EH (cell line): ENCODE measurements at places on chromosomes 4 and X.

- no peak for DNase-seq
Observed at GRCh38 chr4:56146956-56147355, 198.2 kb downstream of the CEP135 start.

GRCh38 chr4:77581724-77582123 lies 23.9 kb upstream of the CXCL13 start:
- DNase-seq = no peak

DNA sequence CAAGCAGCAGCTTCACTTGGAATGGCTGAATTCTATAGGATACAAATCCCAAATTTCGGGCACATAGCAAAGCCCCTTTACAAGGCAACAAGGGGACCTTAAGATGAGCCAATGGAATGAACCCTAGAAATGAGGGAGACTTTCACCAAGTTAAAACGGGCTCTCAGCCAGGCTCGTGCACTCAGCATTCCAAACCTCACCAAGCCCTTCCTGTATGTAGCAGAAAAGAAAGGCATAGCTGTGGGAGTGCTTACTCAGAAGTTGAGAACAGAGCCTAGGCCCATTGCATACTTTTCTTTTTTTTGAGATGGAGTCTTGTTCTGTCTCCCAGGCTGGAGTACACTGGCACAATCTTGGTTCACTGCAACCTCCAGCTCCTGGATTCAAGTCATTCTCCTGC lies 10.8 kb upstream of the HERC5 start:
- peak; percentile 9 for DNase-seq

DNA sequence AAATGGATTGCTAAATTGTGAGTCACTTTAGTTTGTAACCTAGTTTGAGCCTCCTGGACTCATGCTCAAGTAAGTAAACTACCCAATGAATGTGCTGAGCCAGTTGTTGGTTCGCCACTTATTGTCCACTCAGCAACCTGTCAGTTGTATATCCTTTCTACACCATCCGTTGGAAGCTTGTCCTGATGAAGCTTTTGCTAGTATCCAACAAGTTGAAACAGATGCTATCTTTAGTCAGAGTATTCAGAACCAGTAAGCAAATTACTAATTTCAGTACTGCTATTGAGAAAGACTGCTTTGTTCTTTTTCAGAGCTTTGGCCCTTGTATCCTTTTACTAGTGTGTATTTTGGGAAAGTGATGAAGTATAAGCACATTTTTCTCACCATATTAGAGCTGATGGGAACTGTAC lies 4.3 kb upstream of the NAA15 start:
- DNase-seq = peak; percentile 41

DNA sequence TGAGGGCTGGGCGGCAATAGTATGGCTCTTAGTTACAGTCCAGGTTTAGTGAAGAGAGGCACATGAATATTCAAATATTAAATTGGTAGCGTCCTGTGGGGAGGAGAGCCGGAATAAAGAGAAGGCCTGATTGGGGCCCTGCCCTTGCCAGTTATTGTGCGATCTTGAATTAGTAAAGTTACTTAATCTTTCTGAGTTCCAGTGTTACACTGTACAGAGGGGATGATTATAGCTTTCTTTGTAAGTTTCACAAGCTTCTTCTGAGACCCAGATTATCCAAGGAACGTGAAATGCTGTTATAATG lies 1.2 kb downstream of the METAP1 start:
- no peak for DNase-seq

DNA sequence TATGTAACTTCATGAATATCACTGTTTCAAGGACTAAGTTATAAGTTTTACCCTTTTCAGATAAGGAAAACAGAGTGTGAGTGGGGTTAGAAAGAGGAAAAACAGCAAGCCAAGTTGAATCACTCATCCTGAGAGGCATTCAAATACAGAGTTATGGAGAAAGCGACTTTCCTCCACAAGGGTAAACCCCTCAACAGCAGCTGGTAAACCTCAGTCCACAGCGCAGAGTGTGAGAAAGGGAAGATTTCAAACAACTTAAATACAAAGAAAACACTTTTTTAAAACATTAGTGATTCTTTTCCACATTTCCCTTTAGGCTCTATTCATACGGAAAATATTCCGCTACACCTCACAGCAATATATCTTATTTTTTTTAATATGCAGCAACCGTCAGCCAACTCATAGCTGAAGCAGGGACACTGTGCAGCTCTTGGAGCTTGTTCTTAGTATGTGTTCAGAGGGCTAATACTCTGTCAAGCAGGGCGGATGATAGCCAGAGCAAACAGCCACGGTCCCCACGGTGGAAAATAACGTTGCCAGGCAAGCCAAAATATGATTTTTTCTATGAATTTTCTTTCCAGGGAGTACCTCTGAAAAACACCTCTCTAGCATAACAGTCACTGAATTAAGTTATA lies 488.9 kb upstream of the FAT1 start:
- DNase-seq = no peak

GRCh38 chr4:47714269-47714668 lies 123.6 kb downstream of the CORIN start:
- DNase-seq = no peak

- DNase-seq = no peak
Observed at GRCh38 chr4:179331362-179331761, 1889.1 kb upstream of the AGA start.

DNA sequence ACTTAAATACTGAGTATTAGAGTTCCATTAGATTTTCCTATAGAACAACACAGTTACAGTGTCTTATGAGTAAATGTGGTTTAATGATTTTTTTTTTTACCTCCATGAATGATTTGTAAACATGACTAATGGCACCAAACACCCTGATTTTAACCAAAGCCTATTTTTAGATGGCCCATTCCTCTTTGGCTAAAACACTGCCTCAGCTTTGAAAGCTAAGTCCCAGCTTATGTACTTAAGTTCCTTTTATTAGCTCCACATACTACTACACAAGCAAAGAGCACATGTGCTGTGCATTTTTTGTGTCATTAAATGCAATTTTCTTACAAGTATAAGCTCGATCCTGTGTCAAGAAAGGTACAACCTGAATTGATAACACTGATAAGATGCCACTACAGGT lies 575.6 kb upstream of the PITX2 start:
- DNase-seq = peak; percentile 34

GRCh38 chr4:41290479-41290878 lies 33.8 kb downstream of the UCHL1 start:
- no peak for DNase-seq

GRCh38 chr4:15809466-15809865 lies 31.3 kb downstream of the CD38 start:
- DNase-seq = no peak

GRCh38 chrX:106300239-106300638 lies 132.1 kb downstream of the PWWP3B start:
- DNase-seq = no peak

GRCh38 chr4:79442422-79442821 lies 34.4 kb upstream of the GK2 start:
- no peak for DNase-seq

DNA sequence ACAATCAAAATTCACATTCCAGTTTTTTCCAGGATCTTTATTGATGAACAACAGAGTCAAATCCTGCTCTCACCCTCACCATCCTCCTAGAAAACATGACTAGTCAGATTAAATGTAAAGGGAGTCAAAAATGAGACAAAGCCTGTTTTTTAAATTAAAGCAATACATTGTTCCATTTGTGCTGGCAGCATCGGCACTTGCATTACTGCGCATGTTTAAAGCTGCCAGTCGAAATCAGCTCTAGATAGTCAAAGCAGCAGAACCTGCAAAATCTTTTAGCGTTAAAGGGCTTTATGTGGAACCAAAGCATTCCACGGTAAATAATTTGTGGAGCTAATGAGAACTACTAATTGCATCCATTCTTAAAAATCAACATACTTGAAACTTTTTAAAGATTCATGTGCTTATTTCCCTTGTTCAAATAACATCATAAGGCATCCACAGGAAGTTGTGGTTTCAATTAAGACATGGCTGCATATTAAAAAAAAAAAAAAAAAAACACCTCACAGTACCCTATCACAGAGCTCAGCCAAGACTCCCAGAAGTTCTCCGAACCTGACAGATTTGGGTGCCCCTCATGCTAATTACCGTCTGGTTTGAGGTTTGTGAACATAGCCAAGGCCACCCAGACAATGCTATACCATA lies 82.2 kb downstream of the SH3KBP1 start:
- DNase-seq = peak; percentile 25

GRCh38 chr4:8866828-8867623 lies 4.6 kb downstream of the HMX1 start:
- no peak for DNase-seq

DNA sequence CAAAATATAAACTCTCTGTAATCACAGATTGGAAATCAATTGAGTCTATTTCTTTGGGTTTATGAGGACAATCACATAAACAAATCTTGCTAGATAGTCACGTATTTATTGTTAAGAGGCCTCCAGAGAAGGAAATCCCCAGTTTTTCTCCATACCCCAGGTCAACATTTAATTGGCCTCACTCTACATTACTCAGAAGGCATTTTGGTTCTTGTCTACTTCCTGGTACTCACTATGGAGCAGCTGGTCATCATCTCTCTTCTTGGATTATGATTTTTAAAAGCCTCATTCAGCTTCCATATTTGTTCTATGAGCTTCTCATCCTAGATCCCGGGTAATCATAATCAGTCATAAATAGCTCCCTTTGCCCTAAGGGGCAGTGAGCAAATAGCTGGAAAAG lies 81.6 kb upstream of the LNX1 start:
- DNase-seq = no peak

- peak; percentile 30 for DNase-seq
Observed at GRCh38 chr4:127479031-127479622, 153.6 kb upstream of the INTU start.

GRCh38 chr4:55437356-55437796 lies 41.6 kb downstream of the TMEM165 start:
- peak; percentile 40 for DNase-seq

DNA sequence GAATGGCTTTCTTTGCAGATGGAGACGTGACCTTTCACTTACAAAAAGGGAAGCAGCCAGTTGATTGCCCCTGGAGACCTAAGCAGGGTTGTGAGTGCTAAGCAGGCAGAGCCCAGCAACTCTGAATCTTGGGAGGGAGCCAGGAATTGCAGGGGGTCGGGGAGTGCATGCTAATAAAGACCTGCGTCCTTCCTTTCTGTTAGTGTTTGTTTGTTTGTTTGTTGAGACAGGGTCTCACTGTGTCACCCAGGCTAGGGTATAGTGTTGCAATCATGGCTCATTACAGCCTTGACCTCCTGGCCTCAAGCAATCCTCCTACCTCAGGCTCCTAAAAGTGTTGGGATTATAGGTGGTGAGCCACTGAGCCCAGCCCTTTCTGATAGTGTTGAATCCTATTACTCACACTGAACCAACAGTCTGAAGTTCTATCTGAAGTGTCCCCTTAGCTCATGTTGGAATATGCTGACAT lies 137.4 kb downstream of the CEP135 start:
- no peak for DNase-seq

DNA sequence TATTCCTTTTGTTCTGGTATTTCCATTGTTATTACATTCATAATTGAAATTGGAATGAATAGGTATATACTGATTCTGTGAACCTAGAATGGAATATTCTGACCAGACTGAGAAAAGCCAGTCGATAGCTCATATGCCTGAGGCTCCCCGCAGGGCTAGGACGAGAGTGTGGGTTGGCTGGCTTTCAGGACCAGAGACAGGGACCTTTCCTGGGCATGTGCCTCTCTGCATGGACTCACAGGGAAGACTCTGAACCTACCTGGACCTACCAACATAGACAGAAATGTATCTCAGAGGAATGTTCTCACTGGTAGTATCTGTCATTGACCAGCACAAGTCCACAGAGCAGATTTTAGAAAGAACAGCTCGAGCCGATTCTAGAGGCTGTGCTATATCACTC lies 214.6 kb downstream of the FRMPD4 start:
- DNase-seq = no peak

- peak; percentile 23 for DNase-seq
Observed at GRCh38 chr4:133152831-133153481, 3.9 kb downstream of the PCDH10 start.

DNA sequence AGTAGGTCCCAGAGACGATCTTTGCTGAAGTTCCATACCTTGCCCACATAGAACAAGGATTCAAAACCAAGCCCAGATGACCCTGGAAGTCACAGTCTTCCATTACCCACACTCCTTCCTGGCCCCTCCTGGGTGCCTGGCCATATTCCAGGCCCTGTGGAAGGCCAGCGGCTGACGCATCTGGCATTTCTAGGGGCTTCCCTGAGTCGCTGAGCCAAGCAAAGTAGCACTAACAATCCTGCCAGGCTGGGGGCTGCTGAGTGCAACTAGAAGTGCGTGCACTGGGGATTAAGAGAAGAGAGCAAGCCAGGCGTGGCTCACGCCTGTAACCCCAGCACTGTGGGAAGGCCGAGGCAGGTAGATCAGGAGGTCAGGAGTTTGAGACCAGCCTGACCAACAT lies 175.2 kb upstream of the CPEB2 start:
- peak; percentile 35 for DNase-seq
